Muscle of leg (tissue), 16 donors: ENCODE measurements at places on chromosomes 1 and 21. TPM values are rescaled to one million over a fixed set of nuclear protein-coding genes. Genes with fewer than 3 reads are reported as not detected.

KCNQ4 gene
- 22.1 TPM for polyA plus RNA-seq

HOOK1 gene
- polyA plus RNA-seq: 2.5 TPM

DNA sequence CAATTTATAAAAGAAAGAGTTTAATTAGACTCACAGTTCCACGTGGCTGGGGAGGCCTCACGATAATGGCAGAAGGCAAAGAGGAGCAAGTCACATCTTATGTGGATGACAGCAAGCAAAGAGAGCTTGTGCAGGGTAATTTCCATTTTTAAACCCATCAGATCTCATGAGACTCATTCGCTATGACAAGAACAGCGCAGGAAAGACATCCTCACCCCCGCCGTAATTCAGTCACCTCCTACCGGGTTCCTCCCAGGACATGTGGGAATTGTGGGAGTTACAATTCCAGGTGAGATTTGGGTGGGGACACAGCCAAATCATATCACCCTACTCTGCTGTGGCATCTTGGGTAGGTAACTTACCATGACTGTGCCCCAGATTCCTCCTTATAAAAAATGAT lies 79.8 kb downstream of the AK5 start:
- DNase-seq: no peak

GRCh38 chr1:3197781-3198316 lies 128.8 kb downstream of the PRDM16 start:
- no peak for DNase-seq

DNA sequence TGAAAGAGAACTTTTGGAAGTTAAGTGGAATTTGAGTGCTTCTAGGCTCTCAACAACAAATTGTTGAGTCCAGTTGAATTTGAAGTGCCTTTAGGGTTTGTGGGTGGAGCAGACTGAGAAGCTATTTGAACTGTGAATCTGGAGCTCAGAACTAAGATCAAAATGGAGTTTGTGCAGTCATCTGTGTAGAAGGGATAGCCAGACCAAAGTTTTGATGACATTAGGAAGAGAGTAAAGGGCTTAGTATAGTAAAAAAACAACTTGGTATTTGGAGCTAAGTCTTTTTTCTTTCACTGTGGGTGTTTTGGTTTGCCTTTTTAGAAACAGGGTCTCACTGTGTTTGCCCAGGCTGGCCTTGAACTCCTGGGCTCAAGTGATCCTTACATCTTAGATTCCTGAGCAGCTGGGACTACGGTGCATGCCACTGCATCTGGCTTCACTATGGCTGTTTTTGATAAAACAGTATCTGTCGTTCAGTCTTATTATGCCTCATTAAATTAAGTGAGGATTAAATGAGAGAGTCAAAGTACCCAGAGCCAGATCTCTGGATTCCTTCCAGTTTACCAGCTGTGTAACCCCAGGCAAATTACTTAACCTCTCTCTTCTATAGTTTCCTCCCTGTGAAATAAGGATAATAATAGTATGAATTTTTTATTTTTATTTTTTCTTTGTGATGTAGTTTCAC lies 20.0 kb downstream of the HDAC1 start:
- DNase-seq: no peak

GRCh38 chr1:94925561-94926125 lies 1.3 kb downstream of the CNN3 start:
- peak; percentile 98 for DNase-seq

DNA sequence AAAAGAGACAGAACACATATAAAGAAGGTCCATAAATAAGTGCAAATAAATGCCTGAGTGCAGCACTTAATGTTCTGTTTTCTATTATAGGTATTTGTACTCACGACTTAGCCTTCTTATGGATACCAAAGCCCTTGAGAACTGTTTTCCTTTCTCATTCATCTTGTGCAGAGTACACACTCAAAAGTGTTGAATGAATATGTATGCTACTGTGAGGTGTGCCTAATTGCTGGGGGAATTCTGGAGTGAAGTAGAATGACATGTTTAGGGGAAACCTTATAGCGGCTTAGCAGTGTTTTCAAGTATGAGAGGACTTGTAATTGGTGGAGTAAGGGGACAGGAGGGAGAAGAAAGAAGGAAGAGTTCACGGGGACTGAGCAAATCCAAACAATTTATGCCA lies 157.6 kb downstream of the CACNA1E start:
- DNase-seq: no peak

DNA sequence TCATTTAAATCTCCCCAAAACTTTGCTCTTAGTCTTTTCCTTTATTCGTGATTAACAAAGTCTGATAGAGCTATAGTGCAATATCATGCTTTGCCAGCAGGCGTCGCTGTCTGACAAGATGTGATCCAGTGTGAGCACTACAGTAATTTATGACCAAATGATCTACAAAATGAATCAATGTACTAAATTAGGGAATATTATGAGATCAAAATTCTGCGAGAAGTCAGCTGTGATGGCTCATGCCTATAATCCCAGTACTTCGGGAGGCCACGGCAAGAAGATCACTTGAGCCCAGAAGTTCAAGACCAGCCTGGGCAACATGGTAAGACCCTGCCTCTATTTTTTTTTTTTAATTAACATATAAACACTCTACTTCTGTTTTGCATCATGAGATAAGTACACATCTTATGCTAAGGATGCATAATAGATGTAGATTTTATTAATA lies 3.6 kb upstream of the SPSB1 start:
- peak; percentile 57 for DNase-seq

- no peak for DNase-seq
Measured at GRCh38 chr1:36492491-36492890, 9.8 kb upstream of the CSF3R start.

DNA sequence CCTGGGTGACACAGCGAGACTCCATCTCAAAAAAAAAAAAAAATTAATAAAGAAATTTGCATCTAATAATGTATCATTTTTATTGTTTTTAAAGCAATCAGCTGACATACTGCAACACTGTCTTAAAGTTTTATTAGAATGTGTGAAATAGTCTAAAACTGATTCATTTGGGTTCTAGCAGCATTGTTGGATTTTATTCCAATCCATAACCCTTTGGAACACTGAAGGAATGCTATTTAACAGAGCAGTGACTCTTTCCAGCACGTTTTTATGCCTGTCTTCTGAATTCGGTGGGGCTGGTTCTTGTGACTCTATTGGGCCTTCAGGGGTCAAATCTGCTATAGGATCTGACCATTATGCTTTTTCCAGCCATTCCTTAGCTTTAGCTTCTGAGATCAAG lies 18.2 kb upstream of the FMO4 start:
- no peak for DNase-seq

DNA sequence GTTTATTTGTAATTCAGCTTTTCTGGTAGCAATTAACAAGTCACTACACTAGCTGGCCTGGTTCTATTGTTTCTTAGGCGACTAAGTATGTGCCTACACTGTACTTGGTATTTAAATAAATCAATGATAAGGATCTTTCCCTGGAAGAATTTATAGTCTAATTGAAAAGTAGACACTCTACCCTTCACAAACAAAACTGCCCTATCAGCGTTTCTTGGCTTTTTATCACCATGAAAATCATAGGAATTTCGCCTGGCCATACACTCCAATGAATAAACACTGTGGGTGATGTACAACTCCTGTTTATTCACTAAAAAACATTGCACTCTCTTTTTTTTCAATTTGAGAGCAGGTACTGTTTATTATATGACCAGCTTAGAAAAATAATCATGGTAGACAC lies 702.9 kb upstream of the ADGRL2 start:
- DNase-seq: no peak

- peak; percentile 88 for DNase-seq
Measured at GRCh38 chr1:227946624-227947385, 927 bp downstream of the WNT9A start.

- DNase-seq: peak; percentile 34
Measured at GRCh38 chr1:53367503-53368313, 39.8 kb upstream of the LRP8 start.

DNA sequence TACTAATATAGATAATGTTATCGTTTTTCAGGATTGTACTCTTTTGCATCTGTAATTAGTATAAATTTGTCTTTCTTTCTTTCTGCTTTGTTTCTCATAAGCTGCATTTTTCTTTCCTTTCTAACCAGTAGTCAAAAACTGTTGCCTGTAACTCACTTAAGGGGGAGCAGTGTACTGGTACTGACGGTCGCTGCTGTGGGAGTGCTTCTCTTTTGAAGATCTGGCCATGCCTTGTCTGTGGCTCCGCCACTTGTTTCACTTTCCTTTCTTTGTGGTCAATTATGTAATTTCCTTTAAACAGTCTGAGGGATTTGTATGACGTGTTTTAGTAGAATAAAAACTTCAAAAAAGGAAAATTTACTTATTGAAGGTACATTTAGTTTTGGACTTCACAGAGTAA lies 37.0 kb downstream of the MIA3 start:
- peak; percentile 50 for DNase-seq

DNA sequence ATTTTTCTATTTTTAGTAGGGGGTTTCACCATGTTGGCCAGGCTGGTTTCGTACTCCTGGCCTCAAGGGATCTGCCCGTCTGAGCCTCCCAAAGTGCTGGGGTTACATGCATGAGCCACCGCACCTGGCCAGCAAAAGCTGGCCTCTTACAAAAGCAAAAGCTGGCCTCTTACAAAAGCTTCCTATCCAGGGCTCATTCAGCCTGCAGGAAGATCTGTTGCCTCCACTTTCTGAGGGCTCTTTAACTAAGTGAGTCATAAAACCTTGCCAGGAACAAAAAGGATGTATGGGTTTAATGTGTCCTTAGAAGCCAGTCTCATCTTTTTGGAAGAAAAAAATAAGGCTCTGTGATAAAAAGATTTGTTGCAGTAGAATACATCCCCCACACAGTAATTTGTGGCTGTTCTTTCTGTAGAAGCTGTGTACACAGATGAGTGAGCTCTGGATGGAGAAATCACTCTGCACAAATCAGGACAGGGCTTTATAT lies 15.0 kb downstream of the HTR1D start:
- DNase-seq: no peak

C8A gene
- polyA plus RNA-seq: not detected

DNA sequence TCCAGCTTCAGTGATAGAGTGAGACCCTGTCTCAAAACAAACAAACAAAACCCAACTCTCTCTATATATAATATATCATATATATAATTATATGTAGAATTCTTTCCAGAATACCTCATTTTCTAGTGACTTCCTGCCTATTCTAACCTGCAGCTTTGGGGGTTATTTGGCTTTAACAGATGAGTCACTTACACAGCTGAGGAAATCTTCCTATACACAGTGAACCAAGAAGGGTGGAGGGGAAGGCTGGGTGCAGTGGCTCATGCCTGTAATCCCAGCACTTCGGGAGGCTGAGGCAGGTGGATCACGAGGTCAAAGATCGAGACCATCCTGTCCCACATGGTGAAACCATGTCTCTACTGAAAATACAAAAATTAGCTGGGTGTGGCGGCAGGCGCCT lies 9.2 kb downstream of the RAB29 start:
- DNase-seq: no peak

TMEM52 gene
- polyA plus RNA-seq: 43.3 TPM

DNA sequence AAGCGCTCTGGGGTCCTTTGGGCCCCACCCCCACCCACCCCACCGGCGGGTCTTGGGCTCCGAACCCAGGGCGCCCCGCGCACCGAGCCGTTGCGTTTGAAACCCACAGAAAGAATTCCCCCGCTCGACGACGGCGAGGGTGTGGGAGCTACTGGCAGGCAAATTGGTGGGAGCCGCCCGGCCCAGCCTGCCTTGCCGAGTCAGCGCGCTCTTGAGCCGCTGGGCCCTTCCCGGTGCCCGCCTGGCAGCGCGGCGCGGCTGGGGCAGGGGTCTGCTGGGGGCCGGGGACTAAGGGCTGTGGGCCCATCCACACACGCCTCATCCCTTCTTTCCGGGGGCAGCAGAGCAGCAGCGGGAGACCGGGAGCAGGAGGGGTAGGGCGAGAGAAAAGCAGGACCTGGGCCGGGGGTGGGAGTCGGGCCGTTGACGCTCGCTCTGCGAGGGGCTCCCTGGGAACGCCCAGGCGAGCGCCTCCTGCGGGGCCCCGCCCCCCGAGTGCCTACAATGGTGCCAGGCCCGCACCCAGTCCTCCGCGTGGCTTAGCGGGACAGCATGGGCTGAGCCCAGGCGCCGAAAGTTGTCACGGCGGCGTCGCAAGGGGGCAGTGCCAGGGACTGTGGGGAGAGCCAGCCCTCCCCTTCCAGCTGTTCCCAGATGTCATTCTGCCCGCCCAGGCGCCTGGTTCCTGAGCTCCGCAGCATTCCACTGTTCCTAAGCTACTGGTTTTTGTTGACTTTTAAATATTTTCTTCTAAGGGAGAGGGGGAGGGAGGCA lies at the start of gene C1orf94:
TSS of gene C1orf94 (plus strand) at position 78 of the 774 bp plus-strand sequence. CDS start 883 bp downstream, outside the sequence.
- peak; percentile 26 for DNase-seq

DNA sequence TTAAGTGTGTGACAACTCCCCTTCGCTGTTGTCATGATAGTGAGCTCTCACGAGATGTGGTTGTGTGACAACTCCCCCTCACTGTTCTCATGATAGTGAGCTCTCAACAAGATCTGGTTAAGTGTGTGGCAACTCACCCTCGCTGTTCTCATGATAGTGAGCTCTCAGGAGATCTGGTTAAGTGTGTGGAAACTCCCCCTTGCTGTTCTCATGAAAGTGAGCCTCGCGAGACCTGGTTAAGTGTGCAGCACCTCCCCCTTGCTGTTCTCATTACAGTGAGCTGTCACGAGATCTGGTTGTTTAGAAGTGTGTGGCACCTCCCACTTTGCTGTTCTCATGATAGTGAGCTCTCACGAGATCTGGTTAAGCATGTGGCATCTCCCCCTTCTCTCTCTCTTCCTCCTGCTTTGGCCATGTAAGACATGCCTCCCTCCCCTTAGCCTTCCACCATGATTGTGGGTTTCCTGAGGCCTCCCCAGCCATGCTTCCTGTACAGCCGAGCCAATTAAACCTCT lies 25.1 kb upstream of the LSS start:
- no peak for DNase-seq

DNA sequence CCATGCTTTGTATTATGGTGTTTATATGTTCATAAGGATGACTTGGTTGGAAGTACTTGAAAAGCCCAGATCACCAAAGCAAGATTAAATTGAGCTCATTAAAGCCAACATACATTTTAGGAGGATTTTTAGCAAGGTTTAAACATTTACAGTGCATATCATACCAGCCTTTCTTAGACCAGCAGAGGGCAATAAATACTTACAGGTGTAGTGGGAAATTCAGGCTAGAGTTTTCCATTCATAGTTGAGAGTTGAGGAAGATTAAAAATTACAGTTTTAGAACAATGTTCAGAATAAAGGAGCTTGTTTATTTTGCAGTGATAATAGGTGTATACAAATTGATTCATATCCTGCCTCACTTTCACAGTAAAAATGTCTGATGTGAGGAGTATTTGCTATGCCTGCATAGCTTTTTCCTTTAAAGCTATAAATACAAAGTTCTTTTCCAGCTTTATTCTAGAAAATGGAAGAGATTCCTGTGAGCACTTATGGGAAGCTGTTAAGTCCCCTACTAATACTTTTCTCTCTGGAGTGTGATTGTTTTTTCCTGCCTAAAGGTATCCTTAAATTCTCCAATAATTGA lies 35.3 kb downstream of the DTL start:
- DNase-seq: peak; percentile 67

LCA5L gene
- polyA plus RNA-seq: 0.45 TPM

ZNF672 gene
- polyA plus RNA-seq: 19.0 TPM

DNA sequence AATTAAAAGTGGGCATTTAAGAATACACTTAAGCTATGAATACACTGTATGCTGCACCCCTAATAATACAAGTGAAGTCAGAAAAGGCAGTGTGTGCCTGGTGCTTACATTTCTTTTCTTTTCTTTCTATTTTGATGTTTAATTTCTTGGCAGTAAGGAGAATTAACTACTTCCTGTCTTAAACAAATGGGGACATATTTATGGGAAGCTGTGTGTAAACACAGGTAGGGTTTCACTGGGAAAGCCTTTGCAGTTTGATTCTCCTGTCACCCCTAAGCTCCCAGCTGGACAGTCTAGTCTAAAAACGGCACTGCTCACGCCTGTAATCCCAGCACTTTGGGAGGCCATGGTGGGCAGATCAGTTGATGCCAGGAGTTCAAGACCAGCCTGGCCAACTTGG lies 146.0 kb downstream of the MIS18A start:
- DNase-seq: no peak

S100A7 gene
- not detected for polyA plus RNA-seq

TTC22 gene
- not detected for polyA plus RNA-seq

S1PR1 gene
- polyA plus RNA-seq: 14.1 TPM
